ENCODE measurements at places on chromosomes 11 and 22. TPM values are rescaled to one million over a fixed set of nuclear protein-coding genes. Genes with fewer than 3 reads are reported as not detected.

GRCh38 chr11:75480185-75481175 lies 45.3 kb downstream of the GDPD5 start:
- DNase-seq: peak; percentile 63

Gene POGLUT3
- 18.0 TPM for total RNA-seq

GRCh38 chr11:78497293-78497692 lies 77.4 kb downstream of the NARS2 start:
- DNase-seq: no peak

Gene MMP8
- total RNA-seq: not detected

DNA sequence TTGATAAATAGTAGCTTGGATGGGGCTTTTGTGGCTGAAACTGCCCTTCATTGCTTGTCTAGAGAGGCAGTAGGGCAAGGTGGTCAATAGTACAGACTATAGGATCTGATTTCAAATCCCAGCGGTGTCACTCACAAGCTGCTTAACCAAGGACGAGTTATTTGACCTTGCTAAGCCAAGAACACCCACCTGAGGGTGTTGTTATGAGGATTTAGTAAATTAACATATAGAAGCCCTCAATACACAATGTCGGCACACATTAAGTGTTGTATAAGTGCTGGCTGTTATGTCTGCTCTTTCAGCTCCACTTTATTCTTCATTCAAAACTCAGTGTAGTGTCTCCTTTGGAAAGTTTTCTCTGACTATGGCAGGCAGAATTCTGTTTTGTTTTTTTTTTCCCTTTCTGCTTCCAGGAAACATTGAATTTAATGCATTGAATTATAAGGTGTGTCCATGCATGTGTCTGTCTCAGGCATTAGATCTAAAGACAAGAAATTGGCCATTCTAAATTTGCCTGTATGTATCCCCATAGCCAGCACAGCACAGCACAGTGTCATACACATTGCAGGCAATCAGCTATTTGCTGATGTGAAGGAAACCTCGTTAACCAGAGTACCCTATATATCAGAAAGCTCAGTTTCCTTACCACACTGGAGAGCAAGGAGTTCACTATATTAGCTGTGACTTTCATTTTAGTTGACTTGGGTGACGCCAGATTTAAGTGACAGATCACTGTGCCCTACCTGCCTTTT lies 212.1 kb downstream of the NELL1 start:
- DNase-seq: no peak

Gene SEC14L2
- total RNA-seq: 0.16 TPM

DNA sequence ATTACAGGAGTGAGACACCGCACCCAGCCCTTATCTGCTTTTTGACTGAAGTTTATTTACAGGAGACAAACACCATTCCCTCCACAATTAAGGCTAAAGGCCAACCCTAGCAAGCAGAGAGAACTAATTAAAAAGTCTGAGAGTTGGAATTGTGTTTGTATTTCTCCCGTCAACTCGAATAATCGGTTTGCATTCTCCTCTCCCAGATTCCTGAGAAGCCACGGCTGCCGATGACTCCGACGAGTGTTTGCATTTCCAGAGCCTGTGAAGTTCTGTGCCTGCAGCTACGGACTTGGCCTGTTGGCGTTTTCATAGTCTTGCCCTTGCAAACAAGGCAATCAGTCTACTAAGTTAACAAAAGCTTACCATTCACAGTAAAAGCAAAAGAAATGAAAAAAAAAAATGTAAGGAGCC lies 73.2 kb upstream of the NUP50 start:
- DNase-seq: no peak

All from K562 (cell line).